Upper lobe of right lung (tissue), 1 donor: ENCODE measurements at places on chromosomes 1 and 21. TPM values are rescaled to one million over a fixed set of nuclear protein-coding genes. Genes with fewer than 3 reads are reported as not detected.

DNA sequence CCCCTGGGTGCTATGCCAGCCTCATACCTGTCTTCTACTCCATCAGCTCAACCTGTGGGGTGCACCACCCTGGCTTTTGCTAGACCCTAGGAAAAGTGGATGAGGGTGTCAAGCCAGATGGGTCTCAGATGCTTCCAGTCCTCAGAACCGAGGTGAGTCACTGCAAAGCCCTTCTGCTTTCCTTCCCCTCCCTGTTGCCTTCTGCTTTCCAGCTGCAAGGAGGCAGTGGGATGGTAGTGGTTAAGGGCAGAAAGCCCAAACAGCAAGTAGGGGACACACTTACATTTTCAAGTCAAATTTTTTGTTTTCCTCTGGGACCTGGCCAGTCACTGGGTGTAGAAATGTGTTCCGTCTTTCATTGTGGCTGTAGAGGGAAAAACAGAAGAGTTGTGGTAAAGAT is 60.7 kb upstream of the GOLT1A start:
- DNase-seq = no peak

GRCh38 chr1:25973610-25974321 is 24.1 kb downstream of the PAFAH2 start:
- no peak for DNase-seq

OR2L13 gene
- total RNA-seq = not detected

VWA5B1 gene
- 0.09 TPM for total RNA-seq

DISP1 gene
- 22.9 TPM for total RNA-seq
